Effector CD8-positive, alpha-beta T cell (primary cell): ENCODE measurements at places on chromosomes 11 and 22.

DNA sequence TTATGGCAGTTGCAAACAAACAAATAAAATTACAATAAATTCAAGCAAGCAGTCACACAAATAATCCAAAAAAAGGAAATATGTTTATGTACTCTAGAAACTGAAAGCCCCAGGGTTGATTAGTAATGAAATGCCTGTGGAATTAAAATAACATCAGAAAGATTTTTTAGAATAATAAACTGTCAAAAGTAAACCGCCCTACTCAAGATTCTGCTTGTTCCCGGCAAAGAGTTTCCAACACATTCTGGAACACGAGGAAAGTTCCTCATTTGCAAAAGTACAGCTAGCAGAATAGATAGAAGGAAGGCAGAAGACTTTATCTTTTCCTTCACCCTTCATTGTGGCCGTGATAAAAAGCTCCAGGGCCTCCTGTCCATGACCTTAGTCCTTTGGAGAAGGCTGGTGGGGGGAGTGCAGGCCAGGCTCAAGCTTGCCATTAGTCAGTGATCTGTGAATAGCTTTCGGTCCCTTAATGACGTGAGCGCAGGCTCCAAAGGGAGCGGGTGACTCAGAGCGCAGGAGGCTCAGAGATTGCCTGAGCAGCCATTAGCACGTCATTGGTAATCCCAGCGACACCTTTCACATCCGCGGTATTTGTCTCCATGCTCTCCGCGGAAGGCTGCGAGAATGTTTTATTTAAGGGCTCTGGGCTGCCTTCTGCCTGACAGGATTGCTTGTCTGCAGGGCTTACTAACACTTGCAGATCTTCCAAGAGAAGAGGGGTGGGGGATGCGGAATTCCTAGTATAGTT is 458.3 kb downstream of the METTL15 start:
- no peak for DNase-seq

GRCh38 chr11:12174477-12175143 is 64.2 kb downstream of the MICAL2 start:
- DNase-seq, result no peak

DNA sequence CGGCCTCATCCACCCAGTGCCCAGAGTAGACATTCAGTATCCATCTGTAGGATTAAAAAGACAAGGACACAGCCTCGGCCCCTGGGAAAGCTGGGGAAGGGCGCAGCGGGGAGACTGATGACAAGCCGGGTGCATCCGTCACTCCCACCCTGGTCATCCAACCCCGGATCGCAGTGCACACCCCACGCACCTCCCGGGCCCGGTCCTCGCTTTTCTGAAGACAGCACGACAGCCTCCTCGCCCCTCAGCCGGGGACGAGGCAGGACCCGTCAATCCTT is 1.1 kb downstream of the FCHSD2 start:
- no peak for DNase-seq

- DNase-seq, result no peak
Observed at GRCh38 chr11:85934596-85935169, 79.5 kb downstream of the CCDC83 start.

GRCh38 chr11:103585911-103586310 is 450.5 kb upstream of the DDI1 start:
- no peak for DNase-seq

DNA sequence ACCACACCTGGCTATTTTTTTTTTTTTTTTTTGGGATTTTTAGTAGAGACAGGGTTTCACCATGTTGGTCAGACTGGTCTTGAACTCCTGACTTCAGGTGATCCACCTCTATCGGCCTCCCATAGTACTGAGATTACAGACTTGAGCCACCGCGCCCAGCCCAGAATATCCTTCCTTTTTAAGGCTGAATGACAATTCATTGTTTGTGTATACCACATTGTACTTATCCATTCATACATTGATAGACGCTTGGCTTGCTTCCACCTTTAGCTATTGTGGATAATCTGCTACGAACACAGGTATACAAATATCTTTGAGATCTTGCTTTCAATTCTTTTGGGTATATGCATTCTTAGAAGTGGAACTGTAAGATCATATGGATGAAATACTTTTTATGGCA is 10.8 kb upstream of the RASSF10 start:
- no peak for DNase-seq

DNA sequence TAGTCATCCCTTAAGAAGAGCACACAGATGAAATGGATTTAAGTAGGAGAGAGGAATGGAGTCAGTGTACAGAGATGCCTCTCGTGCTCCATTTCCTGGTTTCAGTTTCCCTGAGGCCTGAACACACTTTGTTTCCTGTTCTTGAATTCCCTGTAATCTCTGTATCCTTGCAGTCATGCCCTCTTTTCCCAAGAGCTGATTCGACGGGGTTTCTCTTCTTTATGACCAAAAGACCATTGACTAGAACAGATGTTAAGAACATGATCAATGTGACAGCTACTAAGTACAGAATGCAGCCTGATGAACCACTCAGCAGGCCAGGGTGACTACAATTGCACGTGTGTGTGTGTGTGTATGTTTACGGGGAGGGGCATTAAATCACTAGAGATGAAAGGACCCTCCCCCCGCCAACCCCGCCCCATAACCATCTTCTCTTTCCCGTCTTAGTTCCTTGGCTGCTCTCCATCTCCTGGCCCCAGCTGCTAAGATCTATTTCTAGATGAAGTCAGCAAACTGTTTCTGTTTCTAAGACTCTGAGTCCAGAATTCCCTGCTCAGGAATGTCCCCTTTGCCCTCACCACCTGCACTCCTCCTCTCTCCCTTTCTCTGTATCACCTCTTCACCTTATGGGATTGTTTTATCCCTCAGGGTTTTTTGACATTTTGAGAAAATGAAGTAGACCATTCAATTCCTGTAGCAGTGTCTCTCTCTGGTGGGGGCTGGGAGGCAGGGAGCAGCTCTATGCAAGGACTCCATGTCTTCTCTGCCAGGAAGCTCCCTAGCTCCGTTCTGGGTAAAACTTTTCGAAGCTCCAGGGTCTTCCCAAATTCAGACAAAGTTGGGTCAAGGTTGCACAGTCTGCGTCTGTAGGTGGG is 26.0 kb downstream of the SLC22A6 start:
- DNase-seq, result no peak

DNA sequence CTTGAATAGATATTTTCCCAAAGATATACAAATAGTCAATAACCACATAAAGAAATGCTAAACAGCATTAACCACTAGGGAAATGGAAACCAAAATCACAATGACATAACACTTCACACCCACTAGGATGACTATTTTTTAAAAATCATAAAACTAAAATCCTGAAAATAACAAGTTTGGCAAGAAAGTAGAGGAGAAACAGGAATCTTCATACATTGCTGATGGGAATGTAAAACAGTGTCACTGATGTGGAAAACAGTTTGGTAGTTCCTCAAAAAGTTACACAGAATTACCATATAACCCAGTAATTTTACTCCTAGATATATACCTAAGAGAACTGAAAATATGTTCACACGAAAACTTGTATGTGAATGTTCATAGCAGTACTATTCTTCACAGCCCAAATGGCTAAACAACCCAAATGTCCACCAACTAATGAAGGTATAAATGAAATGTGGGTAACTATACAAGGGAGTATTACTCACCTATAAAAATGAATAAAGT is 12.5 kb downstream of the PICALM start:
- DNase-seq, result no peak

- DNase-seq, result no peak
Observed at GRCh38 chr11:9576701-9577381, 3.4 kb downstream of the WEE1 start.
